ENCODE measurements at places on chromosomes 4 and X.

DNA sequence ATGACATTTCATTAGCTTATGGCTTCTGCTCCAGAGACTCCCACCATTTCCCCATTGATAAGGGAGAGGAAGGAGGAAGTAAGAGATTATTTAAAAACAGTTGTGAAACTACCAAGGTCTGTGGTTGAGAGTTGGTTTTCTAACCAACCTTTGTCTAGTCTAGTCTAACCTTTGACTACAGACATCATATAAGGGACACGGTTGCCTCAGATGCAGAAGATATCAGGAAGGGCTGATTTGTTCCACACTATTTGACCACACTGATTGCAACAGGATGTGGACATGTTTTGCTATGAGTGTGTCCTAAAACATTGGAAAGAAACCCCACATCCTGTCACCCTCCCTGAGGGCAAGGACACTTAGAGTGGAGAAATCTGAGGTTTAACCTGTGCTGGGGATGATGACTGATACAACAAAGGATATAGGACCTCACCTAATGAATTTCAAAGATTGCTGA lies 53.0 kb downstream of the COQ2 start:
- DNase-seq, result no peak

- DNase-seq, result no peak
Observed at GRCh38 chrX:114065577-114066223, 518.2 kb upstream of the HTR2C start.

DNA sequence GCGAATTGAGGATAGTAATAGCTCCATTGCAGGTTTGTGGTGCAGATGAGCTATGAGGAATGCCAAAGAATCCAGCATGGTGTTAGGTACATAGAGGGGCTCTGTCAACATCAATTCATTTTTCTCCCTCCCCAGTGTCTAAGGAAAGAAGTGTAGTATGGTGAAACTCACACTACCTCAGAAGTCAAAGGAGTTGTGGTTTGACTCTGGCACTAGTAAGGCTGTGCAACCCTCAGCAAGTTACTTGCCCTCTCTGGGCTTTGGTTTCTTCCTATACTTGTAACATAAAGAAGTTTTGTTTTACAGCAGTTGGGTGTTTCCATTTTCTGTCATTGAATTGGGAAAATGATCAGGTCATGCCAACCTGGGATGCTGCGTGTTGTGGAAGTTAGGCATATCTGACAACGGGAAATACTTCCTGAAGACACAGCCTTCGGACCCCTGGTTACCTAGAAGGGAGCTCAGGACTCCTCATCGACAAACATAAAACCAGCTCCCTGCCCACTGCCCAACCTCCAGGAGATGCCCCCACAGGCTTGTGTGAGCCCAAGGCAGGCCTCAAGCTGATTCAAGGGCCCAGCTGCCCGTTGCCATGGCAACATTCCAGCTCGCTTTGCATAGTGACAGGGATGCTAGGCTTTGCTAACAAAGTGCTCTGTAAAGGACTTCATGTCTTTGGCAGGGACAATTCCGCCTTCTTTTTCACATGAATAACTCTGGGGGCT lies 71.4 kb downstream of the RTL5 start:
- DNase-seq, result no peak

GRCh38 chr4:87551361-87551760 lies 22.2 kb upstream of the SPARCL1 start:
- no peak for DNase-seq

DNA sequence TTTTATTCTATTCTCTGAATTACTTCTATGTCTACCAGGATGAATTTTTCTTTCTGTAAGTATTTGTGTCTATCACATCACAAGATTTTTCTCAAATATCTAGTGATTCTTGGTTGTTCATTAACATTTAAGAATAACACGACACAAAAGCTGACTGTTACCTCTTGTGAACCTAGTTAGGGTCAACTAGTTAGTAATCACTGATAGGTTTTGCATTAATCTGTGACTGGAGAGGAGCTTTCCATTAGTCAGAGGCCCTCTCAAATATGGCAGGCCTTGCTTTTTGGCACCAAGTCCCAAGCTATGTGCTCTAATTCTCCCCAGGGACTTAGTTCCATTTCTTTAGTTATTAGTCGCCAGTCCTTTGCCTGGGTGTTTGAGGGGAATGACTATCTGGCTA lies 259.2 kb downstream of the CFAP299 start:
- DNase-seq, result no peak

DNA sequence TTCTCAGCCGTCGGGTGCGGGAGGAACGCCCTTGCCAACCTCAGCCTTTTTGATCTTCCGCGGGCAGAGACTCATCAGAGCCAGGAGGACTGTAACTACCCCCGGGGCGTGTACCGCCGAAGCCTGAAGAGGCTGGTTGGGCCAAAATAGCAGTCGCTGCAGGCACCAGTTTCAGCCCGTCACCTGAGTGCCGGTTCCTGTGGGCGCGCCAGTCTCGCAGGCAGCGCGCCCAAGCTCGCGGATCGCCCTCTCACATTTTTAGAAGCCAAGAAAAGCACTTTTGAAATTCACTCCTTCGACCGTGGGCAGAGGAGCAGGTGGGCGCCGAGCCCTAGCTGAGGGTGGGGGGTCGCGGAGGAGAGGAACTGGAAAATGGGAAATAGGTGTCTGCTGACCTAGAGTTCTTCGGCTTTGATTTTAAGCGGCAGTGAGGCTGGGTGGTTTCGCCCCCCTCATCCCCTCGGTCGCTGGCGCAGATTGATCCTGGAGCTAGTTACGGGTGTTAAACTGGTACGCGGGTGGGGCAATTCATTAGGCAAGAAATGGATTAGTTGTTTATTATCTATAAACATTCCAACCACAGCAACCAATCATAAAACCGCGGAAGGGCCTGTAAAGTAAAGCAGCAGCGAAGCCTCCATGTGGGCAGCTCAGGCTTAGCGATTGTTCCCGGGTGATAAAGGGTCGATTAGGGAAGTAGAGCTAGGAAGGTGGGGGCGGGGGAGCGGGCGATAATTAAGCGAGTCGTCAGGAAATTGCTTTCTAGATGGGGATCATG lies 69.2 kb downstream of the FBXO8 start:
- no peak for DNase-seq
